GM23338 (cell line): ENCODE measurements at places on chromosomes 16 and 17.

- no peak for DNase-seq
Measured at GRCh38 chr17:82318169-82318498, 726 bp upstream of the CD7 start.

DNA sequence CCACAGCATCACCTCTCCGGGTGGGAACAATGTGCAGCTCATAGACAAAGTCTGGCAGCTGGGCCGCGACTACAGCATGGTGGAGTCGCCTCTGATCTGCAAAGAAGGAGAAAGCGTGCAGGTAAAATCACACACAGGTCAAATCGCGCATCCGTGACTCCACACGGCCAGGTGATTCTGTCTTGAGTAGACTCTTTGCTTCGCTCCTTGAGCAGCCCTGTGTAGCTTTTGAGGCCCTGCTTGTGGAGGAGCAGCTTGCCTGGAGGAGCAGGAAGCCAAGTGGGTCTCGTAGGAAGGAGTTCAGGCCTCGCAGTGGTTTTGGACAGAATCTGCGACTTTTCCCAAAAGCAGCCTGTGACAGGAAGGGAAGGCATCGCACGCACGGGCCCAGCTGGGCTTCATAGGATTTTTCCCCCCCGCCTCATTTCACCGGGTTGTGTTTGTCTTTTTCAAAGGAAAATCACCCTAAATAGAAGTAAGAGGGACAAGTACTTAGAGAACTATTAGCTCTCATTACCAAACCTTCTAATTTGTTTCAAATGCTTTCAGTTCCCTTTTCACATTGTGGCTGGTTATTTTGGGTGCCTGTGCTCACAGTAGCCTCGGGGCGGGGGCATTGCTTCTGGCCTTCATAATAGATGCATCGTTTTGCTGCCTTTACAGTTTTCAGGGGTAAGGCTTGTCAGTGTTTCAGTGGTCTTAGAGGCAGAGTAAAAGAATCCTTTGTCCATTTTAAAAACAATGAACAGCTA lies 71.5 kb downstream of the SEC14L1 start:
- no peak for DNase-seq

DNA sequence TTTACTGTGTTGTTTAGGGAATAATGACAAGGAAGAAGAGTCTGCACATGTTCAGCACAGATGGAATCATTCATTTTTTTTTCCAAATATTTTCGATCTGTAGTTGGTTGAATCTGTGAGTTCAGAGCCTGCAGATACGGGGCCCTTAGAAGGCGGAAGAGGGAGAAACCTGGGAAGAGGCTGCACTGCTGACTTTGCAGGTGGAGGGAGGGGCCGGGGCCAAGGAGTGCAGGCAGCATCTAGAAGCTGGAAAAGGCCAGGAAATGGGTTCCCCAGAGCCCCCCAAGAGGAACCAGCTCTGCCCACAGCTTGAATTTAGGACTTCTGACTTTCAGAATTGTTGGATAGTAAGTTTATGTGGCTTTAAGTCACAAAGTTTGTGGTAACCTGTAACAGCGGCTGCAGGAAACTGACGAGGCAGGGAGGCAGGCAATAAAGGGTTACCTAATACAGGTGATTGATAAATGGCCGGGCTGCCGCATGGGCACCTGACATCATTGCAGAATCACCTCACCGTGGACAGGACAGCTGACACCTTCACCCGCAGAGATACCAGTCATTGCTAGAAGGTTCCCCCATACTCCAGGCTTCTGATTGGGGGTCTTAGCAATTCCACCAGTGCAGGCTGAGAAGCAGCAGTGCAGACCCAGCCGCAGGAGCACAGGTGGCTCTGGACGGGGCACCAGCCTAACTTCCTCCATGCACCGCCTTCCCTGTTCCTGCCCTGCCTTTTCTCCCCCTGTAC lies 181.3 kb downstream of the IRF8 start:
- no peak for DNase-seq

DNA sequence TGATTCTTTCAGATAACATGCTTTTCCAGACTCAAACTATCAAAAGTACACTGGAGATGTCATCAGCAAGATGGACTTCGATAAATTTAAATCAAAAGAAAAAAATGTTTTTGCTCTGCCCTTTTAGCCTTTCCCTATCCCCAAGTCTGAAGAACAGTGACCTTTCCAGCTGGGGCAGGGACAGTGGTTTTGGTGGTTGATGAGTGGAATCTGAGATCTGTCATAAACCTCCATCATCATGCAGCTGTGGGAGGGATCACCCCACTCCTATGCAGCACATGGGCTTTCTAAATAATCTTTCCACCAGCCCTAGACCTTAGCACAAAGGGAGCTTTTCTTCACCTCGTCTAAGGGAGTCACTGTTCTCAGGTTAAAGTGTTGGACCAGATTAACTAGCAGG lies 869.5 kb upstream of the SOX9 start:
- no peak for DNase-seq

DNA sequence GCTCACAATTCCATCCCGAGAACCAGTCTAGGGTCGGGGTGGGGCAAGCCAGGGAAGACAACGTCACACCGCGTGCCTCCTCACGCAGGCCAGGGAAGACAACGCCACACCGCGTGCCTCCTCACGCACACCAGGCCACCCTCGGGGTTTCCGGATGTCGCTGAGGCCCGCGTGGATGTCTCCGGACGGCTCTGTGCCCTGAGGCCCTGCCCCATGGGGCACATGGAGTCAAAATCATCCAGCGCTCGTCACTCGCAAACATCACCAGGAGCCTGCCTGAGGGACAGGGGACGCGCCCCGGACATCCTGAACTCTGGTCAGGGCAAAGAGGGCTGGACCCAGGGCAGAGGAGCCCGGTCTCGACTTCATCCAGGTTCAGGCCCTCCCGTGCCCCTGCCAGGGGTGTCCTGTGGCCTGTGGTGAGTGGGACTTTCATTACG lies 3.7 kb downstream of the TMEM204 start:
- no peak for DNase-seq

DNA sequence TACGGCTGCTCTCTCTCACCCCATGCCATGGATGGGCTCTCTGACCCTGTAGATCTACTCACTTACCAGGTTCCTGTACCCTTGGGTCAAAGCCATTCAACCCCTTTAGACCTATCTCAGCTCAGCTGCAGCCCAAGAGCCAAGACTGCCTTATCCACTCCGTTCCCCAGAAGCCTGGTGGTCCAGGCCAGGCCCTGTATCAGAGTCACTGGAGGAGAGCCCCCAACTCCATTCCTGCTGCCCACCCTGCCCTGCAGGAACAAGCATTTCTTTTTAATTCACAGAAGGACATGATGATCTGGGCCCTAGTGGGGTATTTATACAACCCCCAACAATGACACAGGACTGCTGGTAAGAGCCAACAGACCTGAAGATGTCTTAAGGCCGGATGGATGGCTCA lies 76.8 kb downstream of the AIPL1 start:
- no peak for DNase-seq

- DNase-seq, result peak; percentile 43
Measured at GRCh38 chr16:31224092-31224955, 7.4 kb upstream of the PYDC1 start.

- DNase-seq, result no peak
Measured at GRCh38 chr16:65178151-65178550, 56.3 kb upstream of the CDH11 start.

DNA sequence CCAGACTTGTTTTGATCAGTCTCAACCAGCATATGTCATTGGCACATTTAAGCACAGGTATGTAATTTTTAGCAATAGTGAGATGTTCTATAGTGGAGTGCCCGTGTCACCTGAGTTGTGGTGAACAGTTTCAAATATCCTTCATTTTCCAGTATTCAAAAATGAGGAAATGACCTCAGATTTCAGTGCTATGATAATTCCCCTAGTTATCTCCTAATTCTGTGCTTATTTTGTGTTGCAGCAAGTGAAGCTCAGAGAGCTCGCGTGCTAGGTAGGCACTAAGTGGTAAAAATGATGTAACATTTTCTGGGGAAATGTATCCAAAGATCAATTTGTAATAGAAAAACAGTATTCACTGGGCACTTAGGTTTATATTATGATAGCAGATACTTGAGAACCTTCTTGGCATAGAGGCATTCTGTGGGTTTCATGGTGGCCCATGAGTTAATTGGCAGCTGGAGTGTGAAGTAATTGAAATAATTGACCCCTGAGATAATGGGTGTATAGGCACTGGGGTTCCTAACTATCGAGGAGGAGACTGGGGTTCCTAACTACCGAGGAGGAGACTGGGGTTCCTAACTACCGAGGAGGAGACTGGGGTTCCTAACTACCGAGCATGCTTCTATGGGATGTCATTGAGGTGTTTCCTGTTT lies 159.1 kb downstream of the PRKCA start:
- DNase-seq, result no peak

DNA sequence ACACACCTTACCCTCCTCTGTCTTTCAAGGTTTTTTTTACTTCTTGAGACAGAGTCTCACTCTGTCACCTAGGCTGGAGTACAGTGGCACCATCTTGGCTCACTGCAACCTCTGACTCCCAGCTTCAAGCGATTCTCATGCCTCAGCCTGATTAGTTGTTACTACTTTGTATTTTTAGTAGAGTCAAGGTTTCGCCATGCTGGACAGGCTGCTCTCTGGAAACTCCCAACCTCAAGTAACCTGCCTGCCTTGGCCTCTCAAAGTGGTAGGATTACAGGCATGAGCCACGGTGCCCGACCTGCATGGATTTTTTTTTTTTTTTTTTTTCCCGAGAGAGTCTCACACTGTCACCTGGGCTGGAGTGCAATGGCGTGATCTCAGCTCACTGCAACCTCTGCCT lies 273.2 kb downstream of the RBFOX1 start:
- no peak for DNase-seq

- no peak for DNase-seq
Measured at GRCh38 chr17:42748908-42749798, 4.3 kb upstream of the EZH1 start.

GRCh38 chr16:49003992-49004391 lies 277.6 kb downstream of the CBLN1 start:
- no peak for DNase-seq
